Activated effector memory CD4-positive, alpha-beta T cell treated with anti-CD3 and anti-CD28 coated beads, Interleukin-2, amount 50 U/mL, for 16 hours (primary cell): ENCODE measurements at places on chromosomes 2 and 18.

DNA sequence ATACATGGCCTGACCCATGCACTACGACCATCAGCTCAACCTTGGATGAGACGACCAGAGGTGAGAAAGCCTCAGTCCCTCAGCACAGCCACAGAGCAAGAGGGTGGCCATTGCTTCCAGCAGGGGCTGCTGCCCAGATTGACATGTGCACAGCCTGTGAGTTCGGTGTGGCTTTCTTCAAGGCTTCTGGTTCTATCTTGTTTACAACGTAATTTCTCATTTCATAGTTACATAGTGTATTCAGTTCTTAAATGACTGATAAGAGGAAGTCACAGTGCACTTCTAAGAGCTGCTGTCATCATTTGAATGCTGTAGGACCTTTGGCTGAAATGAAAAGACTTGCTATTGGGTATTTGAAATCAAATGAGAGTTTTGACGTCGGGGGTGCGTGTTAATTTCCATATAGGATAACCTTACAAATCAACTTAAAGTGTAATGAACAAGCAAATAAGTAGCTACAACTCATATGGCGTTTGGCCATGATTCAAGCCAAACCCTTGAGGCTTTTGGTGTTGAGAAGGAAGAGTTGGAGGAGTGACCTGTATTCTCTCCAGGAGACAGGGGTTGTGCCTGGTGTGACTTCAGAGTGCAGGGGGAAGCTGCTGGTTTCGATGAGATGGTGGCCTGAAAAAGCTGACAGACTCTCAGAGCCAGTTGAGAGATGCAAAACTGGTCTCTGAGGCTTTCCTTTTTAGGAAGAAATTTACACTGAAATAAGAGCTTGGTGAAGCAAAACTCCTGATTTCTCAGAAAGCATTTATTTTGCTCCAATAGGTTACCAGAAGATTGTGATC lies 51.0 kb downstream of the TSHZ1 start:
- no peak for DNase-seq

- no peak for DNase-seq
Observed at GRCh38 chr2:172305066-172305465, 122.3 kb upstream of the ITGA6 start.

- DNase-seq, result no peak
Observed at GRCh38 chr2:133635131-133635530, 66.9 kb upstream of the NCKAP5 start.

- DNase-seq, result no peak
Observed at GRCh38 chr2:235666213-235666781, 172.5 kb downstream of the AGAP1 start.

DNA sequence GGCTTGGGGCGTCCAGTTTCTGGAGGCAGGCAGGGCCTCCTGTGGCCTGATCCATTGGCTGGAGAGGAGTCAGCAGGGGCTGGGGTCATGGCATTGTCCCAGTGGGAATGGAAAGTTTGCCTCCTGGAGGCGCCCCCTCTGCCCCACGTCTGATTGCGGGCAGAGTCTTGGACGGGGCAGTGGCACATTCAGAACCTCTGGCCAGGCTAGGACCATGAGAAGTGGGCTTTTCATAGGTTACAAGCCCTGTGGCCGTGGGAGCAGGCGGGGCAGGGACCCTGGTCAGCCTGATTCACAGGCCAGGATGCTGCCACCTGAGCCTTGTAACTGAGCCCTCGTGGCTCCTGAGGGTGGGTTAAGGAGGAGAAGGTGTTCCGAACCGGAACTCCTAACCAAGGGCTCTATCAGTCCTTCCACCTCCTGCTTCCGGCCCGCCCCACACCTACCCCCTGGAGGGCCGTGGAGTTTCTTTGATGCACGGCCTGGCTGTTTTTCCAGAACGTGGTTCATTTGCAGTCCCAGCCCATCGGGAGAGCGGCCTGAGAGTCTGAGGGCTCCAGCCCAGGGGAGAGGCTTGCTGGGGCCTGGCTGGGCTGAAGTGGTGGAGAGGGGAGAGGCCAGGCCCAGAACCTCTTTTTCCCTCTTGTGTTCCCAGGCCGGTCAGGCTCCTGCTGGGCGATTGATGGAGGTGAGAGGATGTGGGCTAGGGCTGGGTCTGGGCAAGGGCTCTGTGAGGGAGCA lies 43.9 kb upstream of the PLB1 start:
- DNase-seq, result no peak

DNA sequence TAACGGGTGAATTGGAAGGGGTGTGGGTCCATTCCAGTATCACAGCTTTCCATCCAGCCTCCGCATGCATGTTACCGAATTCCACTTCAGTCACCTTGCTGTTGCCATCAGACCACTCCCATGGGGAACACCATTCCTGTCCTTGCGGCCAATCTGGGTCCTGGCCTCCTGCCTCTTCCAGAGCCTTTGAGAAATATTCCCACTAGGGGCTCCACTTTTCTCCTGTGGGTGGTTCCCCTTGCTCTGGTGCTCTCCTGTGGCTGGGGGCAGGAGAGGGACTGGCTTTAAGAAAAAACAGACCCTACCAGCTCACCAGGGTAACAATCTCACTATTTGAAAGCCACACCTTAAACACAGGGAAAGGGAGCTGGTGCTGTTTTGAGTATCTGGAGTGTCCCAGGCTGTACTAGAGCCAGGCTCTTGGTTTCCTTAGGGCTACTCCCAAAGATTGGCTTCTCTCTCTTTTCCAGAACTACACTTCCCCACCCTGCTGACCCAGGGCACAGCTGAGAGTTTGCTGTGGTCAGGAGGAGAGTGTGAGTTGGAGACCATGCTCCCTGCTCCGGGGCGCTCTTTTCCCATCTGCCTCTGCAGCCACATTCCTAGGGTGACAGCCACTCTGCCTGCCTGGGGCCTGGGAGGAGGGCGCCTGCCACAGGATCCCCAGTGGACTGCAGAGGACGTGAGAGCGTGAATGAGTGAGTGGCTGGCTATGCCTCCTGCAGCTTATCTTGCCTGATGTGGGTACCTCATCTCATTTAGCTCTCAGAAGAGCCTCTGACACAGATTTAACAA lies 460.8 kb upstream of the HS6ST1 start:
- peak; percentile 16 for DNase-seq

DNA sequence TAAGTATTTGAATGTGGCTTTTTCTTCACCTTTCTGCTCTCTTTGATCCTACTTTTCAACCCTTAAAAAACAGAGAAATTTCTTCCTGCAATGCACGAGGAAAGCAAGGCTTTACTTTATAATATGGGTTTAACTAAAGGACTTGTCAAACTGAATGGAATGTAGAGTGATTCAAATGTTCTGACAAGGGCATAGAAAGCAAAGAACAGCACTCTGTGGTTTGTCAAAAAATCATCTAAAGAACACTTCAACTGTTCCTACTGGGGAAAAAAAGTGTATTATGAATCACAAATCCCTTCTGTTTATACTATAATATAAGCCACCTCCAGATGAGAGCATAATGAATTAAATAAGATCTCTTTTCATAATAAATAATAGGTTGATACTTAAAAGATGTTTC lies 45.0 kb upstream of the RIT2 start:
- DNase-seq, result no peak

GRCh38 chr2:45925636-45926366 lies 274.3 kb downstream of the PRKCE start:
- DNase-seq, result no peak

GRCh38 chr2:237806334-237806733 lies 7.8 kb downstream of the RBM44 start:
- DNase-seq, result no peak

GRCh38 chr2:237202288-237203030 lies 116.8 kb downstream of the COPS8 start:
- no peak for DNase-seq

DNA sequence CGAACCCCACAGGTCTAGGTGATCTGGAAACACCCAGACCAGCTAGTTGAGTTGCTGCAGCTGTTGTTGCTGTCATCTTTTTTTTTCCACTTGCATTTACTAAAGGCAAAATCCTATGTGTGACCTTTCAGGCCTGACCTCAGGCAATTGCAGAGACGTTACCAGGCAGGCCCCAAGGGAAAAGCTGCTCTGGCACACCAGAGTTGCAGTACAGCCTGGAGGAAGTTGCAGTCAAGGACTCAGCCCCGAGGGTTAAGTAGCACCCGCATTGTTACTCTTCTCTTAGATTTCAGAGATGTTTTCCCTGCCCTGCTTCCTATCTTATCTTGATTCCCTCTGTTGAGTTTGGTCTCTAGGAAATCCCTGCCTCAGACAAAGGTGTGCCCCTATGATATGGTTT lies 45.2 kb upstream of the SMAD2 start:
- DNase-seq, result no peak

DNA sequence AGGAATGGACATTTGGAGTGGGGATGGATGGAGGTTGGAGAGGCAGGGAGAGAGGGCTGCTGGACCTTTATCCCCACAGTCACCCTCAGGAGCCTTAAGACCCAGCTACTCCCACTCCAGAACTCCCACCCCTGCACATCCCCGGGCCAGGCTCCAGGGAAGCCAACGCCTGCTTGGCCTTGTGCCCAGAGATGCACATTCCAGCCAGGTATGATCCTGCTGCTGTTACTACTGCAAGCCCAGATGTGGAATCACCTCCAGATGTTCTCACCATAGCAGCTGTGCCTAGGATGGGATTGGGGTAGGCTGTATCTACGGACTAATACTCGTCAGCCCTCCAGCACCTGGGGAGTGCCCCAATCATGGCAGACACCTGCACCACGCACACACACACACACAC lies 71.7 kb downstream of the ZFP36L2 start:
- no peak for DNase-seq

DNA sequence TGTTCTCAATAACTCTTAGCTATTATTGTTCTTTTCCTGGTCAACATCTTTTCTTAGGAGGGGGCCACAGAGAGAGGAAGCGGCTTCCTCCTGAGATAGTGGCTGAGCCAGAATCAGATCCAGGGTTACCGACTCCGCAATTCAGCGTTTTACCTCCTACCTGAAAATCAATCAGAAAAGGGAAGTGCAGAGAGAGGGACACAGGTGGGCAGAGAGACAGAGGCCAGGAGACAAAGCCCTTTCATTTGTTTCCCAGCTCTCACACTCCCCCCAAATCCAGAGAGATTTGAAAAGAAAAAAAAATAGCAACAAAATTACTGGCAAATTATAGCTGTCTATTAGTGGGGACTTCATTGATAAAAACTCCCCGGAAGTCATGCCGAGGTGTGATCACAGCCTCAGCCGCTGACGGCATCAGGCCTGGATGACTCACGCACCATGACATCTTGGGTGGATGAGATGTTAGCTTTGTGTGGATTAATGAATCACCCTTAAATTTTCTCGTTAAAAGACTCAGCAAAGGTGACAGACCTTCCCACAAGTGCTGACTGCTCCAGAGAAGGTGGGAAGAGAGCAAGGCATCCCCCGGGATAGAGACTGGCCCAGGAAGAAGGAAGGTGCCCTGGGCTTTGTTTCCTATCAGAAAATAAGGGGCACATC lies 120.7 kb downstream of the LOXHD1 start:
- no peak for DNase-seq

DNA sequence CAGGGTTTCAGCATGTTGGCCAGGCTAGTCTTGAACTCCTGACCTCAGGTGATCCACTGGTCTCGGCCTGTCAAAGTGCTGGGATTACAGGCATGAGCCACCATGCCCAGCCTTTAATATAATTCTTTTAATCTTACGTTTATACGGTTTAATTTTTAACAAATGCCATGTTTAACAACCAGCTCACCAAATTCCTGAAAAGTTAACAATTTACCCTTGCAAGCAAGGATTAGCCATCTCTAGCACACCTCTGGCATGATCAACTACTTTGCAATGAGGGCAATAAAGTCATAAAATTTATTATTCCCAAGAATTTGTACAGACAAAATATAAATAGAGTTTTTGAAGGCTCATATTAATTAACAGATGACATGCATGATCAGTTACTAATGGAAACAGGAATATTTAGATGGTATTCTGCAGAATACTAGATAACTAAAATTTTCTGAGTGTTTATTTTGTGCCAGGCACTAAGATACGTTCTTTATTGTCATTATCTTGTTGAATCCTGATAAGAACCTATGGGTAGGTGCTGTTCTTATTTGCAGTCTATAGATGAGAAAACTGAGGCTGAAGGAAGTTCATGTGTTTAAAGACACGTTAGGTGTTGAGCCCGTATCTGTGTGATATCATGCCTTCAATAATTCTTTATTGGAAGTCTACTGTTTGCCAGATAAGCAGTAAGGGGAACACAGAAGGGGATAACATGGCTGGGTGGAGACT lies 190.1 kb downstream of the CDCA7 start:
- DNase-seq, result no peak

- DNase-seq, result no peak
Observed at GRCh38 chr2:75801234-75801982, 90.7 kb upstream of the GCFC2 start.

DNA sequence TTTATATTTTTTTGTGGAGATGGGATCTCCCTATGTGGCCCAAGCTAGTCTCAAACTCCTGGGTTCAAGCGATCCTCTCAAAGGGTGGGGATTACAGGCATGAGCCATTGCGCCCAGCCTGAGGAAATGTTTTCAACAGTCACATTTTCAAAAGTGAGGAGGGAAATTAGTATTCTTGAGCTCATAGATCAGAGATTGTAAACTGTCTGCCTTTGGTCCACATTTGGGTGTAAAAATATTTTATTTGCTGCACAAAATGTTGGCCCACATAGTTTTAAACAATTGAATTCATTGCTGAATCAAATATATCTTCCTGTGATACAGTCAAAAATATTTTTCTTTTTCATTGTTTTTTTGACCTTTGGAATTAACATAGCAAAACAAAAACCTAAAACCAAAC lies 48.6 kb downstream of the NOP58 start:
- DNase-seq, result no peak

DNA sequence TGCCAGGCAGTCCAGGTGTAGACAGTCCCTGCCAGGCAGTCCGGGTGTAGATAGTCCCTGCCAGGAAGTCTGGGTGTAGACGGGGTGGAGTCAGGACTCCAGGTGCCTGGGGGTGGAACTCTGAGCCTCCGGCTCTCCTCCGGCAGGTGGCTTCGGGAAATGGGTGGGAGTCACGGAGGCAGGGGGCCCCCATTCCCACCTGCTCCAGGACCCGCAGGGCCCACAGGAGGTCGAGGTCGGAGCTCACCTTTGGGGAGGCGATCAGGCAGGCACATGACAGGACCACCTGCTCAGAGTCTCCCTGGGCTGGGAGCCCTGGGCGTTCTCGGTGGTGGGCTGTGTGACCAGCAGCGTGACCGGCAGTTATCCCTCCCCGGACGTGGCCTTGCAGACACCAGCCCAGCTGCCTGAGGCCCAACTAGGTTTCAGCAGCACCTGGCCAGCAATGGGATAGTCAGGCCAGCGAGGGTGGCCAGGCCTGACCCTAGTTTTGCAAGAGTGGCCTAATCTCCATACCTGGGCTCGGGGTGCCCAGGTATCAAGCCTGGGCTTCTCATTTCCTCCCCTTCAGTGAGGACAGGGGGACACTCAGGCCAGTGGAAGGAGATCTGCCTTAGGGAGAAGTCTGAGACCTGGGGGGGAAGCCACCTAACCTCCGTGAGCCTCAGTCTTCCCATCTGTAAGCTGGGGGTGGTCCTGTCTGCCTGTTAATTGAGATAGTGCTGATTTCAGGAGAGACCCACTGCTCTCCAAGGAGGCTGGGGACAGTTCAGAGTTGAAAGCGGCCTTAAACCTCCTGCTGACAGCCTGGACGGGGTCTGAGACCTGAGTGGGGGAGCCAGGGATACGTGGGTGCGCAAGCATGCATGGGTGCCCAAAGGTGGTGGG lies 13.2 kb downstream of the GPC1 start:
- no peak for DNase-seq

- DNase-seq, result no peak
Observed at GRCh38 chr2:226684563-226684959, 115.1 kb downstream of the IRS1 start.

GRCh38 chr2:166384774-166385173 lies 9.0 kb upstream of the SCN9A start:
- no peak for DNase-seq

GRCh38 chr2:203404996-203405395 lies 76.8 kb downstream of the ABI2 start:
- DNase-seq, result no peak

- no peak for DNase-seq
Observed at GRCh38 chr2:88123975-88124917, 3.6 kb downstream of the FABP1 start.
